ENCODE measurements at places on chromosomes 6 and 20. TPM values are rescaled to one million over a fixed set of nuclear protein-coding genes. Genes with fewer than 3 reads are reported as not detected.
A peak's percentile ranks its signal among the peaks of the same experiment; 100 is the strongest.

GRCh38 chr6:71298459-71298858 lies 9.8 kb downstream of the OGFRL1 start:
- DNase-seq = no peak

Gene AVP
- total RNA-seq = not detected

- DNase-seq = no peak
Observed at GRCh38 chr6:169960886-169961611, 209.6 kb downstream of the ERMARD start.

DNA sequence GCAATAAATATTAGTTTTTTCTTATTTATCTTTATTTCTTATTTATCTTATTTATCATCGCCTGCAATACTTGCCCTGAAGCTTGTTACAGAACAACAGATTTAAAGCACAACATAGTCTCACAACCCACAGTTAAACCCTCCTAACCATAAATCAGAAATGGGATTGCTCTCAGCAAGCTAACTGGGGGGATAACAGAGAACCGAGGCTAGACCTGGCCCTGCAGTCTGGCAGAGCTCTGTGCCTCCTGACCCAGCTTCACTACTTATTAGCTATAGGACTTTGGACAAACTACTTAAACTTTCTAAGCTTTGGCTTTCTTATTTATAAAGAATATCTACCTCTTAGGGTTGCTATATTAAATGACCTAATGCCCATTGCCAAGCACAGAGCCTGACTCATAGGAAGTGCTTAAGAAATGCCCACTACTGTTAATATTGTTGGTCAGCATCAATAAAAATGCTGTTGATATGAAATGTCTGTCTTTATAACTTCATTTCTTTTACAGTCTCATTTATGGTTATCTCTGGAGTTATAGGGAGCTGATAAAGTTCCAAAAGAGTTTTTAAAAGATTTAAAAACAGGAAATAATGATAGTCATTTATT lies 87.9 kb upstream of the BEND6 start:
- no peak for DNase-seq

GRCh38 chr6:149032599-149033405 lies 284.7 kb upstream of the TAB2 start:
- no peak for DNase-seq

DNA sequence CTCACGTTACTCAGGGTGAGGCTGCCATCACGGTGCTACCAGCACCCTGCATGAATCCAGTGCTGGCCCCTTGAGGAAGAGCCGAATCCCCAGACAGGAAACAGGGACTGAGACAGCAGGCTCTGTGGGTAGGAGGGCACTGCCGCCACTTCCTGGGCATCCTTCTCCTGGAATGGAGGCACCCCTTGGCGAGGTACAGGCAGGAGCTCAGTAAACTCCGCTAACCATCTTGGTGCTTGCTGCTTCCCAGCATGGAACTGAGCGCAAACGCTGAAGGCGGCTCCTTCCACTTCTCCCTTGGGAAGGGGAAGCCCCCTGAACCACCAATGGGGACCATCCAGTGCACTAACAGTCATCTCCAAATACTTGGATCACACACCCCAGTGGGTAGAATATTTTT lies 13.5 kb upstream of the CCDC167 start:
- DNase-seq = no peak

GRCh38 chr6:44038543-44039065 lies 88.6 kb downstream of the MRPL14 start:
- DNase-seq = no peak

- DNase-seq = no peak
Observed at GRCh38 chr20:15603978-15604805, 969.1 kb downstream of the KIF16B start.

- DNase-seq = no peak
Observed at GRCh38 chr20:40652441-40652987, 36.5 kb downstream of the MAFB start.

DNA sequence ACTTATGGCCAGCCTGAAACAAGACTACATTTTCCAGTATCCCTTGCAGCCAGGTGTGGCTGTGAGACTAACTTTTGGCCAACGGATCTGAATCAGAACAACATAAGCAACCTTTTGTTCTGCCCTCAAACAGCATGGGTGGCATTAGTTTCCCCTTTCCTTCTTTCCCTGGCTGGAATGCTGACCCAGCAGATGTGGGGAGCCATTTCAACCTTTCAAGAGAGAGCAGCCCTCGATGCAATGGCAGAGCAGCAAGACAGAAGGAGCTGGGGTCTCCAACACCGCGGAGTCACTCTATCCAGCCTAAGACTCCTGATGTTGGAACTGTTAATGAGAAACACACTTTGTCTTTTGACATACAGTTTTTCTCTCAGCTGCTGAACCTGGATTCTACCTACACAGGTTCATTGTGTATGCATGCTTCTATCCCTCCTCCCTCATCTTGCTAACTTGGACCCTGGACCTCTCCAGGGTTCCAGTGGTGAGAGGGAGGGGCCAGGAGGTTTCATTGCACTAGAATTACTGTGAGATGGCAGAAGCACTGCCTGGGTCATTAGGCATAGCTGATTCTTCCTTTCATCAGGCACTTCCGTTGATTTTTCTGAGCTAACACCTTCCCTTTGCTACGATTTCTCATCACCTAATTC lies 28.8 kb upstream of the DDR1 start:
- no peak for DNase-seq

DNA sequence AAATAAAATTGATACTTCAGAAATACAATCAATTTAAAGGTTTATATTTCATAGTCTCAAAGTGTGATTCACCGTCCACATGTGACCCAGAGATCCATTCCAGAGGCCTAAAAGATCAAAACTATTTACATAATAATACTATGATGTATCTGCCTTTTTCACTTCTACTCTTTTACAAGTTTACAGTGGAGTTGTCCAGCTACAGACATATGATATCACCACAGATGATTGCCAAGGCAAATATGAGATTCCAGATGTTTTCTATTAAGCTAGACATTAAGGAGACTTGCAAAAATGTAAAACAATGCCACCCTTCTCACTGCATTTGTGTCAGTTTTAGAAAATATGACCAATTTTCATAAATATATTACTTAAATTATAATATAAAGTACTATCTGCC lies 443.7 kb downstream of the GJA1 start:
- DNase-seq = no peak

Gene TPBG
- 0.42 TPM for total RNA-seq

DNA sequence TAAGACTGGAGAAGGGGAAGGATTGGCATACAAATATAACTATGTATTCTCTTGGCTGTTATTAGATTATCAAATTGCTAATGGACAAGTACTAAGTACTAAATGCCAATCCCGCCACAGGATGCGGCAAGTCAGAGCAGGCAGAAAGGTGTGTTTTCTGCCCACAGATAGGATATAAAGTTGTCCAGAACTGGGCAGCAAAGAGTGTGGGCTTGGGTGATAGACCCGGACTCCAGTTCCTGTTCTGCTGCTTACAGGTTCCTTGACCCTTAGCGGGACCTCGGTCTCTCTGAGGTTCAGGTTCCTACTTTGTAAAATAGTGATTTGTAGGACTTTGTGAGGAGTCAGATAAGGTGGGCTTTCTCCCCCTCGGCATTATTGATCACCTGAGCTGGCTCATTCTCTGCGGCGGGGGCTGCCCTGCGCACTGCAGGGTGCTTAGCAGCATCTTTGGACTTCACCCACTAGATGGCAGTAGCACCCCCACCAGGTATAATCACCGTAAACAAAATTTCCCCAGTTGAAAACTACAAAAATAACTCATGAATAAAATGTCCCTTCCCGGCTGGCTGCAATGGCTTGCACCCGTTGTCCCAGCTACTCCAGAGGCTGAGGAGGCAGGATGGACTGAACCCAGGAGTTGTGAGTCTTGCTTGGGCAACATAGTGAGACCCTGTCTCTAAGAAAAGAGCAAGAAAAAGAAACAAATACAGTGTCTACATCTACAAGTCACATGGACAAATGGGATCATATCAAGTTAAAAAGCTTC lies 193.1 kb downstream of the DOK5 start:
- peak; percentile 2 for DNase-seq

Gene MLN
- not detected for total RNA-seq

DNA sequence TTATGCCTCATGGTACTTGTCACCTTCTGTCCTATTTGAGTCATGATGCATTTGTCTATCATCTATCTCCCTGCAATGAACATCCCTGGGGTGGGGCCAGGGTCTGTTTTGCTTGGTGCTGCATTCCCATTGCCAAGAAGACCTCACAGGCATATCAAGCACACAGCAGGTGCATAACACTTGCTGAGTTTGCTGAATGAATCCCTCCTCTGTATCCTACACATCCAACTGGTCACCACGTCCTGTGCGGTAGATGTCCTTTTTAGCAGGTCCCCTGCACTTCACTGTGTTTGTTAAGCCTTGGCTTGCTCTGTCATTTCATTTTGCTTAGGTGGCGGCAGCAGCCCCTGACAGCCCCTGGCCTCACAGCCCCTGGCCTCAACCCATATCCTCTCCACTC lies 214.8 kb upstream of the RNF24 start:
- DNase-seq = no peak

Gene HLA-DRB1
- 32.6 TPM for total RNA-seq

DNA sequence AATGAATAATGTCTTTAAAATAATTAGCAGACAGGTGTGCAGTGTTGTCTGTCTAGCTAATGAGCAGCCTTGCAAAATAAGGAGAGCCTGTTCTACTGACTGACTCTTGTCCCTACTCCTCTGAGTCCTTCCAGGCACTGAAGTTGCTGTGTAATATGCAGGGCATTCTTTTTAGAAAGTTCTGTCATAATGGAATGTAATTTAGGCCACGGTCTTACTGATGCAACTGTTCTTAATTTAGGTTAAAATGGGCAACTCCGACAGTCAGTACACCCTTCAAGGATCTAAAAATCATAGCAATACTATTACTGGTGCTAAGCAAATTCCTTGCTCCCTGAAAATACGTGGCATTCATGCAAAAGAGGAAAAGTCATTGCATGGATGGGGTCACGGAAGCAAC lies 133.9 kb downstream of the TIAM2 start:
- DNase-seq = no peak

Gene PPIL6
- 1.3 TPM for total RNA-seq

Gene SLC17A3
- not detected for total RNA-seq

DNA sequence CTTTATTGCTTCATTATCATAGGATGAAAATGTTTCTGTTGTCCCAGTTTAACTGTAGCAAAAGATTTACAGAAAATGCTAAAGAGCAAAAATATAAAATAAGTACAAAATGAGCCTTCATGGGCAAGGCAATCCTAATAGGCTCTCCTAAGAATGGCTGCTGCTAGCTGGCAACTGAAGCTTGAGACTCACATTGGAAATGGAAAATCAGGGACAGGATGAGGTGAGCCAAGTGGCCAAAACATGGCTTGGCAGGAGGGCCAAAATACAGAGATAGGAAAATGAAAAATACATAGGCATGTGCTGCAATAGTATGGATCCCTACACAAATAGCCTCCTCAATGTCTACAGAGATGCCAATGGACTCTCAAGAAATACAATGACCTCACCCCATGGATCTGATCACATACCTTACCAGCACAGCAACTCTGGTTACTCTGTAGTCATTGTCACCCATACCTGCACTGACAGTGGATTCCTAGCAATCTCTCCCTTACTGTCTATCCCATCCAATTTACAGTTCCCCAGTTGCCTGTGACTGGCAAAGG lies 105.4 kb downstream of the DST start:
- no peak for DNase-seq

DNA sequence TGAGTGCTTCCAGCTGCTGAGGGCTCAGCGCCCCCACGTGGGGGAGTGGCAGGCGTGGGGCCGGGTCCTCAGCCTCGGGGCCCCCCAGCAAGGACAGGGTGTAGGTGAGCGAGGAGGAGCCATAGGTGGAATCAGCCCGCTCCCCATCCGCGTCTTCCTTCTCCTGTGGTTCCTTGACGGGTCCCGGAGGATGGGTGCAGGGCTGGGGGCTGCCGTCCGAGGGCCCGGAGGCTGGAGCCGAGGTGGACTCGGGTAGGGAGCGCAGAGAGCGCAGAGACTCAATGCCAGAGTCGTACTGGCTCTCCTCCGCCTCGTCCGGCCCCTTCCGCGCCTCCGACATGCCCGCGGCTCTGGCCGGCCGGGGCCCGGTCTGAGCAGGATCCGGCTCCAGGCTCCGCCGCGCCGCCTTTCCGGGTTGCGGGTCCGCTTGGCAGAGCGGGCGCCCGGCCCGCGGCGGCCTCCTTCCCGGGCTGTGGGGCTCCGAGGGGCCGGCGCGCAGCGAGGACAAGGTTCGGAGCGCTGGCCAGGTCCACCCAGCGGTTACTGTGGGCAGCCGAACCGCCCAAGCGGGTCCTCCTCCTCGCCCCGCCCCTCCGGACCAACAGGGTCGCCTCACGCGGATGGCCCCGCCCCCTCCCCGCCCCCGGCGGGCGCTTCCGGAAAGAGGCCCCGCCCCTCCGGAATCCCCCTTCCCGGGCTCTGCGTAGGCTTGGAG lies at the start of gene NFKBIE:
Gene NFKBIE (minus strand): TSS at position 545 of the 715 bp plus-strand sequence. CDS start 205 bp downstream, at position 340.
- DNase-seq = peak; percentile 94

GRCh38 chr6:89562093-89562973 lies 76.2 kb downstream of the LYRM2 start:
- no peak for DNase-seq

GRCh38 chr6:4344317-4344899 lies 209.0 kb upstream of the ECI2 start:
- no peak for DNase-seq

- no peak for DNase-seq
Observed at GRCh38 chr6:14348389-14348788, 230.8 kb downstream of the CD83 start.

- no peak for DNase-seq
Observed at GRCh38 chr6:114055349-114055748, 84.4 kb upstream of the HDAC2 start.

DNA sequence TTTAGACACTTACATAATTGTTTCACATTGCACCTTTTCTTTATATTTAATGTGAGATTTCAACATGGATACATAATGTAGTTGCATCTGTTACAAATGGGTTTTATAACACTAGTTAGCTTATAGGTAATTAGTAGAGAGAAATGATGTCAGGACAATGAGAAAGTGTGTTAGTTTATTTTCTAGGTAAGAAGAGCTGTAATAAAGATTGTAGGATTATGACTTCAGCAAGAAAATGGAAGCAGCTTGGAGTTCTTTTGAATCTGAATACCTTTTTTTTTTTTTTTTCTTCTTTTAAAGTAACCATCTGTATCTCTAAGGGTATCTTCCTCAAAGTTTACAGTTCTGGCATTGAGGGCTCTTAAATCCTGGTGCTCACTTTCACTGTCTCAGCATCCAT lies 35.3 kb downstream of the CD2AP start:
- no peak for DNase-seq

DNA sequence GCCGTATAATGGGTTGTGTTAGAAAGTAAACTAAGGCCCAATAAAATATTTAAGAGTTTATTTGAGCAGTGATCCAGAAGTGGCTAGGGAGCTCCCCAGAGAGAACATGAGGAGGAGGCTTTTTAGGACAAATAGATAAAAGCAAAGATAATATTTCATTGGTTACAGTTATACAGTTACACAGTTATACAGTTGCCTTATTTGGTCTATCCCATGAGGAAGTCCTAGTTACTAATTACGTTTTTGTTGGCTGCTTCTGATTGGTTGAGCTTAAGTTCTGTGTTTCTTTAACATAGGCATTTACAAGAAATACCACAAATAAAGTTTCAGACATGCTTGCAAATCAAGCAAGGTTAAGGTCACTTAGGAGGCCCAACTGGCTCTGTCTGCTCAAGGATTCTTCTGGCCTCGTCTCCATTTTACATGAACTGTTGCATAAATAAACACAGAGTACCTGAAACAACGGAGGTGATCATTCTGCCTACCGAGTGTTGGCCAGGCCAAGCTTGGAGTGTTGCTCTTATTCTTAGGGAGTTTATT lies 7.0 kb downstream of the UBD start:
- DNase-seq = no peak

Data from CD8-positive, alpha-beta T cell (primary cell).